ENCODE measurements at places on chromosomes 6 and 20.

GRCh38 chr6:127277878-127278843 is 11.5 kb downstream of the RNF146 start:
- DNase-seq: no peak

- no peak for DNase-seq
Measured at GRCh38 chr6:170307080-170307545, 555 bp downstream of the FAM120B start.

DNA sequence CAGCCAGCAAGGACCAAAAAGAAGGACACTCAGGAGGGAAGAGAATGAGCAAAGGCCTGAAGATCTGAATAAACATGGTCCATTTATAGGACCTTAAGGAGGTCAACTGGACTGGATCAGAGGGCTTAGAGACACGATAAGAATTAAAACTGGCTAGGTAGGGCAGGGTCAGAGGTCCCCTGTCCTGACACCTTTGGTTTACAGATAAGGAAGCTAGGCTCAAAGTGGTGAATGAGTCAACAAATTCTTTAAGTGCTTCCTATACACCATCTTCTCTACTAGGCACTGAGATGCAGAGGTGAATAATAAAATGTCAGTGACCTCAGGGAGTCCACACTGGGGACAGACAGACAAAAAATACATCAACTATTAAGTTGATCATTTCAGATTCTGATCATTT is 70.3 kb downstream of the HIVEP2 start:
- DNase-seq: no peak

GRCh38 chr6:2247664-2248063 is 2.3 kb upstream of the GMDS start:
- no peak for DNase-seq

- no peak for DNase-seq
Measured at GRCh38 chr6:21450149-21450548, 143.4 kb upstream of the SOX4 start.

GRCh38 chr20:37828684-37829083 is 74.2 kb upstream of the VSTM2L start:
- DNase-seq: no peak

- DNase-seq: peak; percentile 43
Measured at GRCh38 chr20:32648761-32649650, 24.7 kb downstream of the C20orf203 start.

- no peak for DNase-seq
Measured at GRCh38 chr6:119346450-119346849, 3.1 kb downstream of the MAN1A1 start.

DNA sequence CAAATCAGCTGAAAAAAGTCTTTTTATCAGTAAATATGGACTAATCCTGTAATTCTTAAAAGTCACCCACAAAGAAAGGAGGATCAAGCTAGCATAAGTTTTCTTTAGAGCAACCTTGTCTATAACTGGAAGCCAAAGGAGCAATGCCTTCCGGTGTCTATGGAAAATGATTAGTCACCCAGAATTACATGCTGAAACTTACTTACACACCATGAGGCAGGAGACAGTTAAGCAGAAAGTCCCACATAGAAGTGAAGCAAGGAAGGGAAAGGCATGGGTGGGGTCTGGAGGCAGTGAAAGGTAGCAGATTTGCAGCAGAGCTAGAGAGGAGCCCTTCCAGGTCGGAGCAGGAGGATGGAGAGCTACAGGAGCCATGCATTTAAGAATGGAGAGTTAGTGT is 153.7 kb upstream of the RIPOR2 start:
- DNase-seq: no peak

DNA sequence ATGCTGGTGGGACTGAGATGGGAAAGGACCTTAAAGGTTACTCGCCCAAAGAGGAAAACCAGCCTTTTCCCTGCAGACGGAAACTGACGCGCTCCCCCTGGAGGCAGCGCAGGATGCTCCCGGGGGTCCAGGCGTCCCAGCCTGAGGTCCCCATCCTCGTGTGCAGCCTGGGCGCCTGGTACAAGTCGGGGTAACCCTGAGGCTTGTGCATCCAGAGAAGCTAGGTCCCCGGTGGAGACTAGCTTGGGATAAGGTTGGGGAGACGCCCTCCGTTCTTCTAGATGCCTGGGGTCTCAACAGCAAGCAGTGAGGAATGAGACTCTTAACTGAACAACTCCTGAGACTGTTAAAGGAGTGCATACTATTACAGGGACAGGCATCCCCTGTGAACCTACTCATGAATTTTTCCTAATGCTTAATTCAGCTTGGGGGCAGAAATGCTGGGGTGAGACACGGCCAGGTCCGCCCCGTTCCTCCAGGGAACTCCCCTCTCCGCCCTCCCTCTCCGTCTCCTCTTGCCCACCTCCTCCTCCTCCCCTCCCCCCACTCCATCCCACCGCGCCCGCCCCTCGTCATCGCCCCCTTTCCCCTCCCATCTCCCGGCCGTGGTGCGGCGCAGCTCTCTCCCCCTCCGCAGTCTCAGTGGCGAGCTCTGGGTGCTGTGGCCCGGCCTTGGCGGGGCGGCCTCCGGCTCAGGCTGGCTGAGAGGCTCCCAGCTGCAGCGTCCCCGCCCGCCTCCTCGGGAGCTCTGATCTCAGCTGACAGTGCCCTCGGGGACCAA is at the start of gene PRSS35:
TSS of gene PRSS35 (plus strand) at position 634 of the 781 bp plus-strand sequence. CDS start 10,908 bp downstream, outside the sequence.
- peak; percentile 87 for DNase-seq

DNA sequence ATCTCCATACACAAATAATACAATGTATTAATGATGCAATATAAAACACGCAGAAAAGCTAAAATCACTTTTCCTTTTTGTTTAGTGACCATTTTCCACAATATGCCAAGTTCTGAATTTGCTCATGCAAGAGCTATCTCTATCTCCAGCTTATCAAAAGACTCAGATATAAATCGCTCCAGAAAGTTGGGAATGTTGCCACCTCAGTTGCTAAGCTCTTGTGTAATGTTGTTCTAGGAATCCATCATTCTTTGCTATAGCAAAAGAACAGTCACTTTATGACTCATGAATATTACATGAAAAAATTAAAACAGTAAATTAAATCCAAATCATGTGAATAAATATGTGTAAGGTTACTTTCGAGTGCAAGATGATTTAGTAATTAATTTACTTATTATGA is 8.7 kb downstream of the PLAGL1 start:
- no peak for DNase-seq

- DNase-seq: no peak
Measured at GRCh38 chr6:42627674-42628073, 63.8 kb downstream of the UBR2 start.

GRCh38 chr6:15911753-15912504 is 217.0 kb upstream of the MYLIP start:
- DNase-seq: peak; percentile 32

GRCh38 chr20:58978351-58979190 is 2.5 kb upstream of the NELFCD start:
- DNase-seq: peak; percentile 19

DNA sequence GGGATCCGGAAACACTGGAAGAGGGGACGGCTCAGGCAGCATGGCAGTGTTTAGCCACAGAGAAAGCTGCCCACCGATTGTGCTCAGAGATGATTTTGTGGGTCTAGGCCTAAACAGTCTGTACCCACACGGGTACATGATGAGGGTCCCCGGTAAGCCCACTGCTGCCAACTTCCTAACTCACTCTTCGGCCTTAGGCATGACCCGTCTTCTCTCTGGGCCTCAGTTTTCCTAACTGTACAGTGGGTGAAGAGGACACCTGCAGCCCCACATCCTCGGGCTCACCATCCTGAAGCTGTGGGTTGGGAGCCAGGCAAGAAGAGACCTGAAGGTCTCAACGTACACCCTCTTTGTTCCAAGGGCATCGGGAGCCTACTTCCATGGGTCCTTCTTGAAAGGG is 6.5 kb downstream of the FOXP4 start:
- no peak for DNase-seq

DNA sequence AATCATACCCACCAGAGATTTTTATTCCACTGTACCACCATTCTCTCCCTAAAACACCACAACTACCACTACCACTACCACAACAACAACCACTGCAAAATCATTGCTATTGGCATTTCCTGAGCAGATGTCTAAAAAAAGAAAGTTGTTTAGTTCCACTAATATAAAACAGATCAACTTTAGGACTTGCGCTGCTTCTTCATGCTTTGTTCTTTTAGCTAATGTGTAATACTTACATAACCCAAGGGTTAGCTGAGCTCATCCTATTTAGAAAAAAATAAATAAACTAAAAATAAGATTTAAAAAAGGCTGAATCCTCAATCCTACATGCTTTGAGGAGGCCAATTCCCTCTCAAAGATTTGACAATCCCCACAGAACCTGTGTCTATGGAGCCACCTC is 11.4 kb downstream of the IYD start:
- no peak for DNase-seq

- no peak for DNase-seq
Measured at GRCh38 chr6:422433-423054, 31.0 kb downstream of the IRF4 start.

DNA sequence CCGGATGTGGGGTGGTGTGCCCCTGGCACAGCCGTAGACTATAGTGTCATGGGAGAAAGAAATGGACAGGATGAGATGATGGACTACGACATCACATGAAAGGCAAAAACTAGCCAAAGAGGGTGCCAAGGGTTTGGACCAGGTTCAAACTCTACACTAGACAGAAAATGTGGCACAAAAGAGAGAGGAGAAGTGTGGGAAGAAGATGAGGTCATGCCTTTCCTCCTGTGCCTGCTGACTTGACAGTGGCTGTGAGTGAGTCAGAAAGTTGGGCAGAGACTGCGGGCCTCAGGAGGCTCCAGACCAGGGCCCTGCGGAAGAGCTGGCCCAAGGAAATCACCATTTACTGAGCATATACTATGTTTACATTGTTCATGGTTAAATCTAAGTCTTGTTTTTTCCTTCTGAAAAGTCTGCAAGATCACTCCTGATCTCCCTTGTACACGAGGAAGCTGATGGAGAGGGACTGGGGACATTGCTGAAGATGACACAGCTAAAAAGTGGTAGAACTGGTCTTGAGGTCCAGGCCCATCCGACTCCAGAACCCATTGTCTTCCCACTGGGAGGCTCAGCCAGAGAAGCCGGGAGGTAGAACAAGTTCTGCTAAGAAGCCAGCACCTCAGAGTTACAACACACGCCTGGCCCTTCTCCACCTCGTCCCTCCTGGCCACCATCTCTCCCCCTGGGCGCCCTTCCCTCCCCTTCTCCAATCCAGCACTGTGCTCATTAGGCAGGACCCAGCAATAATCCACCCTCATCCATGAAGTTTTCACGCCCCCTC is 35.6 kb downstream of the CNKSR3 start:
- no peak for DNase-seq

GRCh38 chr6:132084811-132085509 is 133.8 kb upstream of the CCN2 start:
- DNase-seq: no peak

- DNase-seq: no peak
Measured at GRCh38 chr20:33127422-33128097, 40.4 kb upstream of the BPIFA2 start.

DNA sequence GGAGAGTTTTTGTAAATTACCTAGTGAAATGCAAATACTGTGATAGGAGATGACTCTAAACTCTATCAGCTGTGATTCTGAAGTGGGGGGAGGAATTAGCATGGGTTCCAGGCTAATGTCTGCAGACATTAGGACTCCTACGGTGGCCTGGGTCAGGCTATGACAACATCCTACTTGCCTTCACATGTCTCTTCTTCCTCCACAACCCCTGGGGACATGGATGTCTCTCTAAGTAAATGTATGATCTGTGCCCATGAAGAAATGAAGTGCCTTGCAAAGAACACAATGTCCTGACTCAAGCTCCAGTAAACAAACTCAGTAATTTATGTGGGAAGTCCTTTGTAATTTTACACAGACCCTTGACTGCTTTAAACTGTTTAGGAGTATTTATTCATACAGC is 165.8 kb upstream of the EEF1E1 start:
- DNase-seq: no peak

DNA sequence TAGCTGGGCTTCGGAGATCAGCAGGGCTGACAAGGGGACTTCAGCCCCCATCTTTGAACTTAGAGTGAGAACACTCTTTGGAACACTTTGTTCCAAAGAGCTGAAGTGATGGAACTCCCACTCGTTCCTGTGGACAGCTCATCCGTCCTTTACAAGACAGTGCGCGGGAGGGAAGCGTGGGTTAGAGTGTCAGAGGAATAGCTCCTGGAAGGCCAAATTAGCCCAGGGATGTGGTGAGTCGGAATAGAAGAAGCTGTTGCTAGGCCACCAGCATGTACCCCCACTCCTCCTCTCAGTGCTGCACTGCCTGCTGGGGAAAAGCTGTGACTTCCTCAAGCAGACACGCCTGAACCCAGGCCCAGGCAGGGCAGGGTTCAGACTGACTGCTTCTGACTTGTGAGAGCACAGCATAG is 1.7 kb downstream of the SDCBP2 start:
- peak; percentile 16 for DNase-seq

- DNase-seq: no peak
Measured at GRCh38 chr20:22630701-22631100, 46.3 kb upstream of the FOXA2 start.

- no peak for DNase-seq
Measured at GRCh38 chr6:159582736-159583135, 110.3 kb downstream of the SOD2 start.

DNA sequence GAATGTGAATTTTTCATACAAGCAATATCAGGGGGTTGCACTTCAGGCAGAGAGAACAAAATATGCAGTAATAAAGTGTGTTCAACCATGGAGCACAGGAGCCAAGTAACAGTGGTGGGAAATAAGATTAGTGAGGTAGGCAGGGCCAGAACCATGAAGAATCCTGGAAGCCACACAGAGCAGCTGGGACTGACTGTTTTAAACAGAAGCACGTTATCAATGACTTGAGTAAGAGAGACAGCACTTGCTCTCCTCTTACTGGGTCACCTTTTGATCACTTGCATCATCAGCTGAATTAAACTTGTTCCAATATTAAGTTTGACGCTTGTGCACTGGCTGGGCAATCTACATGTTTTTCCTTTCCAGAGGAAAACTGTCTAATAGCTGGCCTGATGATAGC is 238.5 kb downstream of the TBX18 start:
- no peak for DNase-seq

- DNase-seq: peak; percentile 4
Measured at GRCh38 chr6:141426400-141426980, 706.2 kb upstream of the GJE1 start.

DNA sequence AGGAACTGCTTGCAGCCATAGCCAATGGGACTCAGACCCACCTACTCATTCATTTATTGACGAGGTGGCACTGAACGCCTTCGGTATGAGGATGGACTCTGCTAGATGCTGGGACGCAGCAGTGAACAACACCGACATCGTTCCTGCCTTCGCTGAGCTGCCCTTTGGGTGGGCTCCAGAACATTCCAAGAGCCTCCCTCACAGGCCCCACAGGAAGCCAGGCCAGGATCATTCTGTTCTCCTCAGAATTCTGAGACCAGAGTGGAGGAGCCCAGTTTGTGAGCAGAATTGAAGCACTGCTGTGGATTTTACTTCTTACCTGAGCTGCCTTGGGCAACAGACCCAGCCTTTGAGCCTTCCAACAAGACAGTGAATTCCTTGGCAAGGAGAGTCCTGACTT is 82.1 kb downstream of the KCNB1 start:
- no peak for DNase-seq
